ENCODE measurements at places on chromosomes 3 and 15.
A peak's percentile ranks its signal among the peaks of the same experiment; 100 is the strongest.

DNA sequence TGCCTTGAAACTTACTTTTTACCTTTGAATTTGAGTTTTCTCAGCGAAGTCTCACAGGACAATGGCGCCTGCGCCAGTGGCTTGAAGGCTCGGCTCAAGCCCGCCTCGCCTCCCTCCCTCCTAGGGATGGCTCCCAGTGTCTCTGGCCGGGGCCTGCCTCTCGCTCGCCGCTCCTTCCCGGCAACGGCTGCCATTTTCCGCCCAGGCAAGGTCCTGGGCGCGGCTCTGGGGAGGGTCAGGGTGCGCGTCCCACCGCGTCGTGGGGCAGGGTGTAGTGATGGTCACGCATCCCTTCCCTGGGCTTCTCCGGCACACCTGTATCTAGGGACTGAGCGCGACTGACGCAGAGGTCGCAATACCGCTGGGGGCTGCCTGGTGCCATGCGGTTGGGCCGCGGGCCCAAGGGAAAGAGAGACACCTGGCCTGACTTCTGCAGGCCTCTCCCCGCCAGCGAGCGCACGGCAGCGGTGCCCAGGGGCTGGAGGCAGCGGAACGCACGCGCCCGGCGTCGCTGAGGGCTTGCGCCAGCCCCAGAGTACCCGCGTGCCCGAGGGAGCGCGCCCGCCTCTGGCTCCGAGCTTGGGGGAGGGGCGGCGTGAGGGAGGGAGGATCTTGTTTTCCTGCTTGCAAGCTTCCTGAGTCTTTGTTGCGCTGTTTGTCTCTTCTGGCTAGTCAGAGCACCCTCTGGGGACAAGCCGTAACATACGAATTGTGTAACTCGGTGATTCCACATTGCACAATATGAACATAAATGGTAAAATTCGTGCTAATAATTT, 20.7 kb upstream of the FEM1B start:
- DNase-seq = peak; percentile 71

- DNase-seq = no peak
Measured at GRCh38 chr3:16102905-16103364, 71.5 kb upstream of the GALNT15 start.

GRCh38 chr3:60703008-60703407, 548.2 kb downstream of the FHIT start:
- DNase-seq = no peak

- no peak for DNase-seq
Measured at GRCh38 chr3:182212479-182213076, 500.9 kb downstream of the SOX2 start.

DNA sequence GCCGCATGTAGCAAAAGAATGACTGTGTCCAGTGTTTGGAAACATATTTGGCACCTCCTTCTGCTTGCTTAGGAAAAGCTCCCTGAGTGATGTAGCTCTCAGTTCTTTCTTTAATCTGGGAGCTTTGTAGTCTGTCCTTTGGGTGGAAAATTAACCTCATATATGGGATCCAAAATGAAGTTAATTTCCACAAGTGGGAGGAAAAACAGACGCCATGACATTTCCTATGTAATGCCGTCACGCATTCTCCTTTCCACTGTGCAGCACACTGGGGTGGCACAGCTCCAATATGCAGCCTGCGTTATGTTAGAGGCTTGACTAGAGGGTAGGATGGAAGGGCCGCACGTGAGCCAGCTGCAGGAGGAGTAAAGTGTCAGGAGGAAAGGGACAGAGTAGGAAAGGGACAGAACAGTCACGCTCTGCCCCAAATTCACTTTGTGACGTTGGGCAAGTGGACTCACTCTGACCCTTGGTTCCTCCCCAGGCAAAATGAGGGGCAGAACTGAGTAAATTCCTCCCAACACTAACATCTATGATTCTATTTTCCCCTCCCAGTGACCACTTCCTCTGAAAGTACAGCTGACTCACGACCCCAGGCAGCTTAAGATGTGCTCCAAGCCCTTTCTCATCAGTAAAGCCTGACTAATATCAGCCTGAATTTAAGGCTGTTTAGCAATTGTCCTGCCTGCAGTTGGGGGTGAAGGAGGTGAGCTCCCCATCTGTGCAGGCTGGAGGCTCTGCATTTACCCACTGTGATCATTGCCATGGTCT, 176.5 kb upstream of the PFN2 start:
- no peak for DNase-seq
